Amniotic epithelial cell (primary cell): ENCODE measurements at places on chromosomes 7 and 10.
A peak's percentile ranks its signal among the peaks of the same experiment; 100 is the strongest.

- DNase-seq = peak; percentile 80
Observed at GRCh38 chr7:40915071-40915470, 780.3 kb downstream of the SUGCT start.

DNA sequence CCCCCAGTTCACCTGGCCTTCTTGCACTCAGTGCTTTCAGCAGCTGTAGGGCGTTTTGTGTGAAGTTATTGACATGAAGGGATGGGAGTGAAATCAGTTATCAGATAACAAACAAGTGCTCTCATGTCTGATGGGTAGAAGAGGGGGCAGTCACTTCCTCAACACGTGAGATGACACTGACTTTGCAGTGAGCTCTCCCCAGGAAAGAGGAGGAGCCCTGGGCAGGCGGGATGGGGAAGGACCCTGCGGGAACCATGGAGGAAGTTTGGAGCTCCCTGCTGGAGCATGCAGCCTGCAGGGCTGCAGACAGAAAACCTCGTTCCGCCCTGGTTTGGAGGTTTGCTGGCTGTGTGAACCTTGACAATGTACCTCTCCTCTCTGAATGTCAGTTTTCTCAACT lies 38.7 kb downstream of the GPR26 start:
- no peak for DNase-seq

- DNase-seq = no peak
Observed at GRCh38 chr10:114094795-114095194, 51.1 kb downstream of the ADRB1 start.

GRCh38 chr7:40749877-40750276 lies 615.1 kb downstream of the SUGCT start:
- DNase-seq = peak; percentile 12

GRCh38 chr7:96004578-96004977 lies 232.2 kb downstream of the DYNC1I1 start:
- no peak for DNase-seq

GRCh38 chr10:119516381-119517234 lies 25.9 kb downstream of the RGS10 start:
- DNase-seq = peak; percentile 38

DNA sequence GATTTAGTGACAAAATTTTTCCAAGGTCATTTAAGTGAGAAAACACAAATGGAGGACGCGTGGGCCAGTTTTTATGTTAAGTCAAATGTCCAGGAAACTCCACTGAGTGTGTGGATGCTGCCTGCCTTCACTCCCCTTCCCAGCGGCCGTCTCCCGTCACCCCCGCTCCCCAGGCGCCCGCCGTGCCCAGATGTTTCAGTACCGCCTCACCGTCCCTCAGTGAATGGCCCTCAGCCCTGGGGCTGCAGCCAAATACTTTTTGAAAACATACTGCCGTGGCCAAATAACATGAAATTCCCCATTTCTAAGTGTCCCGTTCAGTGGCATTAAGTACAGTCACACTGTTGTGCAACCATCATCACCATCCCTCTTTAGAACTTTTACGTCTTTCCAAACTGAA lies 131.9 kb downstream of the INSYN2A start:
- no peak for DNase-seq

GRCh38 chr7:25922296-25922695 lies 229.7 kb upstream of the NFE2L3 start:
- no peak for DNase-seq
